ENCODE measurements at places on chromosomes 4 and X.

GRCh38 chrX:101749436-101749835 lies 89.8 kb upstream of the ARMCX2 start:
- DNase-seq: no peak

GRCh38 chr4:83342476-83342875 lies 7.8 kb upstream of the HPSE start:
- DNase-seq: no peak

GRCh38 chr4:98290511-98290910 lies 29.3 kb downstream of the RAP1GDS1 start:
- DNase-seq: no peak

DNA sequence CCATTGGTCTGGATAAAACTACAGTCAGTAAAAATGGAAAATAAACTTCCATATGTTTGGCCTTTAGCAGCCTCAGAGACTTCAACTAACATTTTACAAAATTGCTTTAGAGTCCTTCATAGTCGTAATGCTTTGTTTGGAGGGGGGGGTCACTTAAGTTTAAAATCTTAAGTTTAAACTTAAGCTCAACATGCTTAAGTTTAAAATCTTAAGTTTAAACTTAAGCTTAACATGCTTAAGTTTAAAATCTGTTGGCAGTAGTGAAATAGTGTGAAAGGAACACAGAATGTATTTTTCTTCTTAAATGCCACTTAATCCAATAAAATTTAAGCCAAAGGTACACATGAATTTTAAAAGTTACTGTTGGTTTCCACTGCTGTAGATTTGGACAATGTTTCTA lies 45.9 kb upstream of the UNC5C start:
- DNase-seq: no peak

DNA sequence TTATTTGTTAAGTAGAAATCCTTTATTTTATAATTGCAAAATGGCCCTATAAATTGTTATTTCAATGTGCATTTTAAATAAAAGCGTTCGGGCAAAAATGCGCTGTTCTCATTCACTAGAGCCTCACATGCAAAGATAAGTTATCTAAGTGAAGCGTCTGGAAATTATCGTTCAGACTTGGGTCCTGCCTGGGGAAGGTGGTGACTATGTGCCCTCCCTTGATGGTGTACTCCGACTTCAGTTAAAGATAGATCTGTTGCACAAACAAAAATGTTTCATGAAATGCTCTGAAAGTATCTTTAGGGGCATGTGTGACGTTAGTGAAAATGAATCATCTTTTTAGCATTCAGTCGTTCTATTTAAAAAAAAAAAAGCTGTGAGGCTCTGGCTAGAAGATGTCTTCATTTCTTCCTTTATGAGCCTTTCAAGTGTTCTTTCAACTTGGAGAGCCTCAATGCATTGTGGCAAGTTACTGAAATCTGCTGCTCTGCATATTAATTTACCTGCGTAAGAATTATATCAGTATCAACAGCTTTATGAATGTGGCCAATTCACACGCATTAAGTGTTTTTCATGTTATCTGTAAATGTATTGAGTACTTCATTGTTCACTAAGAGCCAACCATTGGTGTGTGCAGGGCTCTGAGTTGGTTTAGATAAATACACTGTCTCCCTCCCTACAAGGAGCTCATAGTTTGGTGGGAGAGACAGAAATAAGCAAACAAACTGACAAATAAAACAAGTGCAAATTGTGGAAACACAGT lies 83.0 kb downstream of the AFF1 start:
- DNase-seq: no peak

- DNase-seq: no peak
Observed at GRCh38 chr4:8387615-8388527, 52.7 kb downstream of the ACOX3 start.

- DNase-seq: no peak
Observed at GRCh38 chr4:16622826-16623225, 275.6 kb downstream of the LDB2 start.

DNA sequence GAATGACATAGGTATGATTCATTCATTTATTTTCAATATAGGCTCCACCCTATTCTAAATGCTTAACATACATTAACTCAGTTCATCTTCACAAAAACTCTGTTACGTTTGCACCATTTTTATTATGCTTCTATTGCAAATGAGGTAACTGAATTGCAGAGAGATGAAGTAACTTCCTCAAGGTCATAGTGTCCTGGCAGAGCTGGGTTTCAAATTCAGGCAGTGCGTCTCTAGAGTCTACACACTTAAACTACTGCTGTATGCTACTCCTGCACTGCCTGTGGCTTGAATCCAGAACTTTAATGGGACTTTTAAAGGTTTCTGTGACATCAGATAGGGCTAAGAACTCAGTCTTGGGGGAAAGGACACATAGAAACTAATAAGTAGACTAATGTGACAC lies 413.4 kb downstream of the UBE2NL start:
- no peak for DNase-seq

DNA sequence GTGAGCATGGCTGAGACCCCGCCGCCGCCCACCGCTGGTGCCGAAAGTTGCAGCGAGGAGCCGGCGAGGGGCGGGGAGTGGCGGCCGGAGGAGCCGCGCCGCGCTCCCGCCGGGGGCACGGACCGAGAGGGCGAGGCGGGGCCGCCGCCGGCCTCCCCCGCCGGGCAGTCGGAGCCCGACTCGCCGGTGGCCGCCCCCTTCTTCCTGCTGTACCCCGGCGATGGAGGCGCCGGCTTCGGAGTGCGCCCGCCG lies 16.5 kb downstream of the UTP3 start:
- no peak for DNase-seq

DNA sequence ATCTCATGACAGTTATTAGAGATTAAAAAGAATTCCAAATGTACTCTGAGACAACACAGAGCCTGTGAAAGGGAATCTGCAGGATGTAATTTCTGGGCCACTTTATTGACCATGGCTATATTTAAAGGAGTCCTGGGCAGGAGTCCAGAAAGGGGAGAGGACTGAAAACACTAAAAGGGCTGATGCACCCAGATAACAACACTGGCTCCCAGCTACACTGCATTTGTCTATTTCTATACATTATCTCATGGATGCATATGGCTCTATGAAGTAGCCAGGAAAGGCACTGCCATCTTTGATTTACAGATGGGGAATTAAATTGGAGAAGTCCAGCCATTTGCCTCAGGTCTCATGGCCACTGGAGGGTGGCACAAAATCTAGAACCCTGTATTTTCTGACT lies 56.0 kb downstream of the MED28 start:
- no peak for DNase-seq

DNA sequence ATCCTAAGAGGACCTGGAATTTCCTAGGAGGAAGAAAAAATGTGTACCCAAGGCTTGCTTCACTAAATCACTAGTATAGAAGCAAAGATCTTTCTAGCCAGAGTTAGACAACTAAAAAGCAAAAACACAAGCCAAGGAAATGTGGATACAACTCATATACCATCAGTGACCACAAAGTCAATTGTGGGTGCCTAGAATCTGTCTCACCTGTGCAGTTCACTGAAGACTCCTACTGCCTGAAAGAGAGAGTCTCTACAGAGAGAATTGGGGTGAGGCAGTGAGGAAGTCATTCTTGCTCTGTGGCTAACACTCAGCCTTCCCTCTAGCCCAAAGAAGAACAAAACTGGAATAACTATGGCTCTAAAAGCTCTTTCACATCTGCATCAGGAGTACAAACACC lies 82.9 kb downstream of the EFHC2 start:
- no peak for DNase-seq

- DNase-seq: no peak
Observed at GRCh38 chr4:185840201-185840600, 28.2 kb upstream of the SORBS2 start.

- DNase-seq: no peak
Observed at GRCh38 chr4:121653214-121653613, 43.6 kb downstream of the ANXA5 start.

DNA sequence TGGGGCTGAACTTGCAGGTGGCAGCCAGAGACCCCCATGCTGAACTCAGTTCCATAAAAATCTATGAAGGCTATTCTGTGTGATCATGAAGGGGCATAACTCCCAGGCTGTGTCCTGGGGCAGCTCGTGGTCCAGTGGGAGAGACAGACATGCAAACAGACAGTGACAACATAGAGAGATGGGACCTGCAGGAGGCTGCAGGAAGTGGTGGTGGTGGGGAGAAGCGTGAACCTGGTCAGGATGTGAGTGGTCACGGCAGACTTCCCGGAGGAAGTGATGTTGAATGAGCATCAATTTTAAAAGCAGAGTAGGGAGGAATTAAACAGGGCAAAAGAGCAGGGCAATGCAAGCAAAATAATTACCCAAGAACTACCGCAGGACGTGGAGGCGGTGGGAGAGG lies 23.2 kb upstream of the SORCS2 start:
- no peak for DNase-seq

- no peak for DNase-seq
Observed at GRCh38 chrX:21408307-21408706, 34.1 kb downstream of the CNKSR2 start.

- no peak for DNase-seq
Observed at GRCh38 chrX:8971116-8971515, 62.8 kb downstream of the FAM9B start.

DNA sequence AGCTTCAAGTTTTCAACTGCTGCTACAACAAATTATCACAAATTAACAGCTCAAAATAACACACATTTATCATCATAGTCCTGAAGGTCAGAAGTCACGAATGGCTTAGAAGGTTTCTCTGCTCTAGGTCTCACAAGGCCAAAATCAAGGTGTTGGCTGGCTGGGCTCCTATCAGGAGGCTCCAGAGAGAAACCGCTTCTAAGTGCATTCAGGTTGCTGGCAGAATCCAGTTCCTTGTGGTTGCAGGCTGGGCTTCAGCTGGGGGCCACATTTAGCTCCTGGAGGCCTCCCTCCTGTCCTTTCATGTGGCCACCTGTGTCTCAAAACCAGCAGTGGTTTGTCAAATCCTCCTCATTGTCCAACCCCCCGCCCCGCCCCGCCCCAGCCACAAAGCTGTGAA lies 15.4 kb downstream of the MRFAP1 start:
- DNase-seq: no peak

DNA sequence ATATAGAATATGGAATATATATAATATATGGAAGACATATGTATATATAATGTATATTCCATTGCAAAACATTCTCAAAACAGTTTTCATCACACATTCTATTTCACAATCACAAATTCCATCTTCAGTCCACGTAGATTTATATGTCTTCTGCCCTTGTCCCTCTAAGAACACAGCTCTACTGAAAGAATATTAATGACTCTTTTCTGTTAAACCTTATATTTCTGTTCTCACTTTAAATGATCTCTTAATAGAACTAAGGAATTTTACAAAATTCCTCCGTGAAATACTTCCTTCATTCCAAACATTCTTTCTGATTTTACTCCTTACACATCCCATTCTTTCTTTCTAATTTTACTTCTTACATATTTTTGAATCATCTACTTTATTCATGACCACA lies 1043.1 kb upstream of the PABPC4L start:
- DNase-seq: no peak

DNA sequence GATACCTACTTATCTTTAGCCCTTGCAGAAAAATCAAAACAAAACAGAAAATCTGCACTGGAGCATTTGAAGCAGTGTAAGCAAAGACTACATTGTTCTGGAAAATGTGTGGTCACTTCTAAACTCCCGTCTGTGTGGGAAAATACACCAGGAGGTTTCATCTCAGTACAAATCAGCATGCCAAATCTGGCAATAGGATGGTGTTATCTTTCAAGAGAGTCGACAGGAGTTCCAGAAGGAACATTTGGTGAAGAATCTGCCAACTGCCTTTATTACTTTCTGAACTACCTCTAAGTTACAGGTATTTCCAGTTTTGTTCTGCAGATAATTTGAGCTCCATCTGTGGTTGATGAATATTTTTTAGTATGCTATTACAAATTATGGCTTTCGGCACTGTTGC lies 1348.0 kb downstream of the RAPGEF2 start:
- DNase-seq: no peak

DNA sequence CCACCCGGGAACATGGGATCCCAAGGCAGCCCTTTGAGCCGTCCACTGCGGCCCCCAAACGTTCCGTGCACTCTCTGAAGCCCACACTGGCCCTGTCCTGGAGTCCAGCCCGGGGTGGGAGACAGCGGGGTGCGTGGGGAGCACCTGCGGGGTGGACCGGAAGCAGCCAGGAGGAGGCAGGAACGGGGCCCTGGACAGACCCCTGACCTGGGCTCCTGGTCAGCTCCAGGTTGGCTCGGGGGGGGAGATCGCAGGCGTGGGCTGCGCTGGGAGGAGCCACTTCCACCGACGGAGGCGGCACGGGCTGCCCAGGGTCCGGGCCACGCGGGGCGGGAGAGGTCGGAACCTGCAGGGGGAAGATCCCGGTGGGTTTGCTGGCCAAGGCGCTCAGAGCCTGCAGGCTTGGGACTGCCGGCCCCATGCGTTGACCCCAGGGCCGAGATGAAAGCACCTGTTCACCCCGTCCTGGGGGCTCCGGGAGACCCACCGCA lies 5.7 kb upstream of the PLCXD1 start:
- no peak for DNase-seq

- no peak for DNase-seq
Observed at GRCh38 chr4:127660284-127660885, 27.6 kb downstream of the INTU start.

GRCh38 chrX:27336466-27337091 lies 126.6 kb downstream of the PPP4R3C start:
- DNase-seq: peak; percentile 16

DNA sequence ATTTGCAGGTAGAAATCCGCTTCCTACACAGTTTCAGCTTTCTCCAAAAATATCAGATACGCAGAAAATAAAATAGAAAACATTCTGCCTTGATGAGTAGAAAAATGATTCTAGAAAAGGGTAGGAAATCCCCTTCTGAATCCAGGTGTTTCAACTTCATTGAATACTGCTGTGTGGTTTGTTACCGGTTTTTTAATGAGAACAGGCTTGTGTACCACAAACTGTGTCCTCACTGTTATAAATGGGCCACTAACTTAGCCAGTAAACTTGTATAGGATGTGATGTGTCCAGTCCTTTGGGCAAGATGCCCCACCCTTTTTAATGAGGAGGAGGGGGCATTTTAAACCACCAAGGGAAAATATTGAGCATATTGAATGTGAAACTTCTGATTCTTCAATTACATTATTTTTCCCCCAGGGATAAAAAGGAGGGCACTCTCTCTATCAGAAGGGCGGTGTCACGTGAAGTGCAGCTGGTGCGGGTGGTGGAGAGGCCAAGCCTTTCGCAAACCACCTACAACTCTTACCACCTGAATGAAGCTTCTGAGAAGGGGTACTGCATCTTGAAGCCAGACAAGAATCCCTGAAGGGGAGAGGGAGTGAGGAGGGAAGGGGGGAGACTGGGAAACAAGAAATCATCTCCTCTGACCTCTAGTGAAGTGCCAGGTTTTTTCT lies 4.5 kb downstream of the CXXC4 start:
- peak; percentile 48 for DNase-seq

Data from nucleus accumbens (tissue), 56 donors.